ENCODE measurements at places on chromosomes 11 and 22.

DNA sequence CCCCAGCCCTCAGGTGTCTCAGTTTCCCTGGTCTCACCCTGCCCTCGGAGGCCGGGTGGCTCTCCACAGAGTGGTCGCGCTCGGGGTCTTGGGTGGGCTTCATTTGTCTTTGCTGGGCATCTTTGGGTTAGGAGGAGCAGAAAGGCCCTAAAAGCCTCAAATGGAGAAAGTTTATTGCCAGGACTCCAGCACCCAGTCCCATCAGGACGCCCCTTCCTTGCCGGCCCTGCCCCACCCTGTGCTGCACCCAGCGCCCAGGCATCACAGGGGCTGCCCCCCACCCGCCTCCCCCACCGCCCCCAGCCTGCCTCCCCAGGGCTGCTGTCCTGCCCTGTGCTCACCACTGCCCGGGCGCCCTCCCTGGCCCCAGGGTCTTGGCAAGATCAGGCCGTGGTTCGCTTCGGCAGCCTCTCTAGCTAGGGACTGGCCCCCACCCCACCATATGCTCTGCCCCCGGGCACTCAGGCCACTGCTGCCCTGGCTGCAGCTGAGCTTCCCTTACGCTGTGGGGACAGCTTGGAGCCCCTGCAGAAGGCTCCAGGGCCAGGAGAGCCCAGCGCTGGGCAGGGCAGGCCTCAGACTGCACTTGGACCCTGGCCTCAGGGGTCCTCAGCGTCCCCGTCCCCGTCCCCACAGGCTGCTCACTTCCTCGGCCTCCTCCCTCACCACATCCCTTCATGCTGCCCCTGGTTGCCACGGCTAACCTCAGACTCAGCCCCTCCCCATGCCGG lies 31.4 kb downstream of the MOB2 start:
- no peak for DNase-seq

GRCh38 chr11:75478783-75479596 lies 46.0 kb upstream of the KLHL35 start:
- DNase-seq = no peak

DNA sequence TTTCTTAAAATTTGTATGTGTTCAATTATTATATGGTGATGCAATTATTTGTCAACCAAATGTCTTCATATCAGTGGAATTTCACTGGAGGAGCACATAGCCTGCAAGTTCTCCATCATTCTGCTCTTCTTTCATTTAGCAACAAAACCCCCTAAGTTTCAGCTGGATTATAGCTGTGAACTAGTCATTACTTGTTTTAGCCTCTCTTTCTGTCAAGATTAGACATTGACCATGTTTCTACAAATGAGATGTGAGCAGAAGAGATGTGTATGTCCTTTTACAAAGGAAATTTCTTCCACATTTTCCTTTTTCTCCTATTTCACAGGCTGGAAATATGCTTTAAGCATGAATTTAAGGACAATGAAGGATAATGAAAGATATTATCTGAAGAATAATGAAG lies 9.2 kb upstream of the NOX4 start:
- no peak for DNase-seq

DNA sequence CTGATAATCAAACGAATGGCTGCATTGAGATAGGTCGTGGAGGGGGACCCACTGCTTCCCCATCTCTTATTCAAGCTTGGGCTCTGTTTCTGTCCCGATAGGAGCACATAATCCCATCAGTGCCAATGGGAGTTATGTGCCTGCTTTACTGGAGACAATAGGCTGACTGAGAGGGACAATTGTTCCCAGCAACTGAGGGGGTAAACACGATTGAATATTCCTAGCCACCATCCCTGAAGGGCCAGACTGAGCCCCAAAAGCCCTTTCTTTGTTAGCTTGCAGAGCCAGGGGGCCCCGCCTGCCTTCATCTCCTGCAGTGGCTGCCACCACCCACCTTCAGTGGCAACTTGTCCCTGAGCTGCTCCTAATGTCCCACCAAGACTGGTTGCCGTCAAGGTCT lies 172.8 kb upstream of the NAV2 start:
- no peak for DNase-seq

DNA sequence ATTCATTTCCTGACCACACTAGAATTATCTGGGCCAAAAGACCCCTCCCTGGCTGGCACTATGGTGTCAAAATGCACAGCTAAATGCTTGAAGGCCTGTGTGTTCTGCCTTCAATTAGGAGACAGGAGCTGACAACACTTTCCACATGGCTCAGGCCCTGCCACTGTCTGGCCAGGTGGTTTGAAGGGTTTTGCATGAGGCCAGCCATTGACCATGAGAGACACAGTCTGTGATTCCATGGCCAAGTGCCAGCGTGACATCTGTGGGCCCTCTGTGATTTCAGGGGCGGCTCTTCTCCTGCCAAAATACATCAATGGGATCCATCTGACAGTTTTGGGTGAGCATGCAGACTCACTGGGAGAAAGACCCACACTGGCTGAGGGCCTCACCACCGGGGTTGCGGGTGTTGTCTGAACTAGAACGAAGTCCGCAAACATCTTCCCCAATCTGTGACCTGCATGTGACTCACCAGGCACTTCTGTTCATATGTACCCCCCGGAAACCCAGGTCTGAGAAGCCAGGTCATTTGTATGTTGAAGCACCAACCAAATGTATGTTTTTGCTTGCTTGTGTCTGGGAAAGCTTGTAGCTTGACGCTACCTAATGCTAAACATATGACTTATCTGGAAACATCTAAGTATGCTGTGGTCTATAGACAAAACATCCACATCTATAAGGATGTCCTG lies 20.7 kb upstream of the NAV2 start:
- DNase-seq = no peak

DNA sequence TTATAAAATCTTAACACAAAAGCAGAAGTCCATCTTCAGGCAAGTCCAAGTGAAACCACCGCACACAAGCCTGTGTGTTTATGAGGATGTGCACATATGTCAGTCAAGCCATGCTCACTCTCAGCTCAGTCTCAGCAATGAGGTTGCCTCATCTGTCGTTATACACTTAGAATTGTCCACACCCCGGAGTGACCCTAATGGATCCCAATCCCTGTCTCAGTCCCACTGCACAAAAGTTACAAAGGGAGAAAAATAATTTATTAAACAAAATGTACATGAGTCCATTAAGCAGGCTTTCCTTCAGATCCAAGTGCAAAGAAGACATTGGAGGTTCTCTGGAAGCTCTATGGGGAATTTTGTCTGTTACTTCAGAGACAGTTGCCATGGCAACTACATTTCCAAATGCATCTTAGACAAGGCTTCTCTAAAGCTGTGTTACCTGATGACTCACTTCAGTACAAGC lies 24.4 kb downstream of the OR8B12 start:
- DNase-seq = no peak

DNA sequence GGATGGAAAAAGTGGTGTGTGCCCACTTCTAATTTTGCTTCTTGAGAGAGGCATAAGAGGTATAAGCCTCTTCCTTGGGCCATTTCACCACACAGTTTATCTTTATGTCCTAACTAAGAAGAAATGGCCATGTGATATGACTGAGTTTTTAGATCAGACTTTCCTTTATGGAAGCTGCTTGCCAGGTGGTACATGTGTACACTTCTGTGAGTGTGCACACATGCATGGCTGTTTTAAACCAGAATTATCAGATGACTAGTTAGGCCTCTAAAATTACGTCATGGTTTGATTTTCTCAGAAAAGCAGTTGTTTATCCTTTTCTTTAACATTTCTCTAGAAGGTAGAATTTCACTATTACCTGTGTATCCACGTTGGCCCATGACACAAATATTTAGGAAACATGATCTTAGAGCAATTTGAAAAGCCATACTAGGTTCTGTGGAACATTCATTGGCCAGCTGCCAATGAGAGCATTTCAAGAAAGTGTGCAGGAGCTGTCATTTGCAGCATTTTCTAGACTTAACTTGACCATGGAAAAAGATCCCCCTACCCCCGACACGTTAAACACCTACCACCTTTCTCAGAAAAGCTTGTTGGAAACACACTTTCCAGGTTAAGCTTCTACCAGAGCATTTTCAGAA lies 109.2 kb upstream of the GAL start:
- no peak for DNase-seq

Data from activated naive CD4-positive, alpha-beta T cell treated with Interleukin-2 at 50 U/mL for 16 hours (primary cell).